SW480 (cell line): ENCODE measurements at places on chromosomes 5 and 9.

DNA sequence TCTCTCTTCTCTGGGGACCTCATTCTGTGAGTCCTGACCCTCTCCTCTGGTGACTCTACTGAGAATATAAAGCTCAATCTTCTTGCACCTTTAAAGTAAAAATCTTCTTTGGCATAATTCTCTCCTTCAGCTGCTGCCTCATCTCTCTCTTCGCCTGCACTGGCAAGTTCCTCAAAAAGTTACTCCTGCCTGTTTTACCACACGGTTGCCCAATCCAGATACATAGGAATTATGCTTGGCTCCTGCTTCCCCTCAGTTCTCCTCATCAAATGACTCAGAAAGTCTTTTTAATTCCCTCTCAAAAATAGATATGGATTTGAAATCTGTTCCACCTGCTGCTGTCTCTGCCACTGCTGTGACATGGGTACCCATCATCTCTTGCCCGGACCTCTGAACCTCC is 14.4 kb upstream of the HRCT1 start:
- no peak for DNase-seq

DNA sequence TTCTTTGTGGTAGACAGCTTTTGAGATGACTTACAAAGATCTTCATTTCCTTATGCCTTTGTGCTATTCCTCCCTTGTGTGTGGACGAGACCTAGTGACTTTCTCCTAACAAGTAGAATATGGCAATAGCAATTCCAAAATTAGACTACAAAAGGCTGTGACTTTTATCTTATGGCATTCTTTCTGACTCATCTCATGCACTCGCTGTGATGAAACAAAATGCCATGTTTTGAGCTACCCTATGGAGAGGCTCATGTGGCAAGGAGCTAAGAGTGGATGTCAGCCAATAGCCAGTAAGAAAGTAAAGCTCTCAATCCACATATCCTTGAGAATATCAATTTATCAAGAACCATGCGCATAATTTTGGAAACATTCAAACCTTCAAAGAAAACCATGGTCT is 380.5 kb upstream of the SMC2 start:
- DNase-seq = no peak

DNA sequence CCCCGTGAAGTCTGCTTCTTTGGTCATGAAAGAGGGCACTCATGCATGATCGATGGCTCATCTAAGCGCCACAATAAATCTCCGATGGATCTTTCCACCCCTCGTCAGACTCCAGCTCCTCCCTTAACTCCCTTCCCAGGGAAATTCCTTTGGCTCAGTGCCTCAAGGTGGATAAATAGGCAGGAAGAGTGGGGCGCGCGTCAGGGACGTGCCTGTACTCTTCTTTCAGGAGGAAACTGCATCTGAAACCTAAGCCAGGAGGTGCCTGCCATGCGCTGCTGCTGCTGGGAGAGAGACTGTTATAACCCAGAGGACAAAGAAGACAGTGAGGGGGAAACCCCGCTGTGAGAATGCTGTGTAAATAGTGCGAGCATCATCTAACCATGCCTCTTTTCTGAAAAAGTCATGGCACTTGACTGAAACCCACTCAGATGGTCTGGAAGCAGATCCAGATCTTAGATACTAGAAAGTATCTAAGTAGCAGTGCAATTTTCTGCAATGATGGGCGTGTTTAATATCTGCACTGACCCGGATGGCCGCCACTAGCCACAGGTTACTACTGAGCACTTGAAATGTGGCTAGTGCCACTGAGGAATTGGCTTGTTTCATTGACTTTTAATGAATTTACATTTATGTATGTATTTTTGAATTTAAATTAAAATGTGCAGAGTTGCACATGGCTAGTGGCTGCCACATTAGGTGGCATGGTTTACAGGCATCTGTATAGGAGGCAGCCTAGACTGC is 120.3 kb upstream of the BASP1 start:
- DNase-seq = peak; percentile 63

DNA sequence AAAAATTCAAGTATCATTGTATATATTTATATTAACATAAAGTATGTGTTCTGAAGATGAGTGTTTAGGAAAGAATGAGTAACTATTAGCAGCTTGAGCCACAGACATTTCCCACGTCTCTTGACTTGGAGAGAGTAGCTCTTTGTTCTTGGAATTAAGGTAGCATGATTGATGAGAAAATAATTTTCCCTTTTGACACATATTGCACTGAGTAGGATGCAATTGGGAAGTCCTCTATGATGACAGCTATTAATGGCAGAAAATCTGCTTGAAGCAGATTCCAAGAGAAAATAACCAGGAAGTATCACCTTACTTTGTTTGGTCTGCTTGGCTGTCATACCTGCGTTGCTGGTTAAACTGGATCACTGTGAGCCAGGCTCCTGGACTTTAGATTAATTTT is 204.8 kb downstream of the TLE4 start:
- no peak for DNase-seq

DNA sequence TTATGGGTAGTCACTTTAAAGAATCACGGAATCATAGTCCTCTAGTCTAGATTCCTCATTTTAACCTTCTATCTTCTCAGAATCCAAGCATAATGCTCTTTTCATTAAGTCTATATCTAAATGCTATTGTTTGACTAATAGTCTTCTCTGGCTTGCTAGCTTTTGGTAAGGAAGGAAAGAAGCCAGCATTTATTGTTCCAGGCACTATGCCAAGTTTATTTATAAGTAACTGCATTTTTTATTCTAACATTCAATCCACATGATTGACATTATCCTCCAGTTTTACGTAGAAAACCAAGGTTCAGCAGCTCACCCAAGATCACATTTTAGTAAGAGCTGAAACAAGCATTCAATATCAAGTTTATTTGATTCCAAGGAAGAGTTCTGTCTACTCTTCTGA is 254.2 kb downstream of the SAXO1 start:
- DNase-seq = no peak

DNA sequence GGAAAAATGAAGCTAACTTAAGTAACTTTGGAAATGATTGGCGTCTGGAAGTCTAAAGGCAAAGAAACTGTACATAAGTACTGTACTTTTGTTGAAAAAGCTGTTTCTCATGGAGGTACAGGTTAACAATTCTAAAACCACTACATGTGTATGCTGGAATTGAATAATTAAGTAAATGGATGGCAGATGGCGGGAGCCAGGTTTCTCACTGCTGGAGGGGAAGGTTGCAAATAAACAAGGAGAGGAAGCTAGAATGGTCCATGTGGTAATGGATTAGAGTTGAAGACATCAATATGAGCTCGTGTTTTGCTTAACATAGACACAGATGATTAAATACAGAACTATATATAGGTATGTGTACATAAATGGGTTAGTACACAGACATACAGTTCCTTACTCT is 43.2 kb upstream of the ASTN2 start:
- DNase-seq = no peak

- peak; percentile 92 for DNase-seq
Measured at GRCh38 chr5:142959683-142960657, 189.8 kb downstream of the ARHGAP26 start.

GRCh38 chr9:121725008-121725775 is 73.8 kb downstream of the DAB2IP start:
- DNase-seq = no peak

- no peak for DNase-seq
Measured at GRCh38 chr9:4386819-4387218, 87.0 kb upstream of the GLIS3 start.

- no peak for DNase-seq
Measured at GRCh38 chr9:36690412-36691168, 117.9 kb downstream of the MELK start.

DNA sequence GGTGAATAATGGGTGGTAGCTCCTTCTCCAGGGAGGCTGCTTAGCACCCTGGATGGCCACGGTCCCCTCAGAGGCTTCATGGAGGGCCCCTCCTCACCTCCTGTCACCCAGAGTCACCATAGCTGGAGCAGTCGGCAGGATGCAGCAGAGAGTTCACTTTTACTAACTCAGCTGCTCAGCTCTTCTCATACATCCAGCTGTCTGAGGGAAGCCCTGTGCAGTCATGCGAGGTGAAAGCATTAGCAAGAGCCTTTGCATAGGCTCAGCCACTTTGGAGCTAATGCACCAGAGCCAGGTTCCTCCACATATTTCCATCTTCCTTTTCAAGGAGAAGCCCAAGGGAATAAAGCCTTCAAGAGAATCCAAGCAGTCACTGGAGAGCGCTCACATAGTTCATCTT is 499.2 kb downstream of the BNC2 start:
- no peak for DNase-seq

- DNase-seq = peak; percentile 27
Measured at GRCh38 chr5:179802950-179803562, 3.6 kb downstream of the MGAT4B start.

- no peak for DNase-seq
Measured at GRCh38 chr9:104987743-104988142, 59.8 kb upstream of the ABCA1 start.

- DNase-seq = peak; percentile 90
Measured at GRCh38 chr9:12775679-12776512, 1.1 kb downstream of the LURAP1L start.
